ENCODE measurements at places on chromosomes 6 and 20. TPM values are rescaled to one million over a fixed set of nuclear protein-coding genes. Genes with fewer than 3 reads are reported as not detected.

The WFDC12 gene
- total RNA-seq = not detected

The SYTL3 gene
- total RNA-seq = 11.7 TPM

DNA sequence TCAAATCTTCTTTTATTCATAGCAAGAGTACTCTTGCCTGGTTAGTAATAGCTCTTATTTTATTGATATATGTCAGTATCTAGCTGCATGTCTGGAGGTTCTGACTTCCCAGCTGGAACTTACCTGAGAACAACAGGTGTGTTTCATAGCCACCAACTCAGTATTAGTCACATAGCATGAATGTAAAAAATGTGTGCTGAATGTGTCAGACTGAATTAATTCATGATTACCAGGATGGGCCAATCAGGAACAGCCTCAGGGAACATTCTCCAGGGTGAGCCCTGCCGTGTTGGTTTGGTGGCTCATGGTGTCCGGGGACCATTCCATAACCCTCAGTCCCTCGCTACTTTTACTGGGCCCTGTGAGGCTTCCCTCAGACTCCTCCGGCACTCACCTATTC is 99.7 kb downstream of the TULP4 start:
- no peak for DNase-seq

DNA sequence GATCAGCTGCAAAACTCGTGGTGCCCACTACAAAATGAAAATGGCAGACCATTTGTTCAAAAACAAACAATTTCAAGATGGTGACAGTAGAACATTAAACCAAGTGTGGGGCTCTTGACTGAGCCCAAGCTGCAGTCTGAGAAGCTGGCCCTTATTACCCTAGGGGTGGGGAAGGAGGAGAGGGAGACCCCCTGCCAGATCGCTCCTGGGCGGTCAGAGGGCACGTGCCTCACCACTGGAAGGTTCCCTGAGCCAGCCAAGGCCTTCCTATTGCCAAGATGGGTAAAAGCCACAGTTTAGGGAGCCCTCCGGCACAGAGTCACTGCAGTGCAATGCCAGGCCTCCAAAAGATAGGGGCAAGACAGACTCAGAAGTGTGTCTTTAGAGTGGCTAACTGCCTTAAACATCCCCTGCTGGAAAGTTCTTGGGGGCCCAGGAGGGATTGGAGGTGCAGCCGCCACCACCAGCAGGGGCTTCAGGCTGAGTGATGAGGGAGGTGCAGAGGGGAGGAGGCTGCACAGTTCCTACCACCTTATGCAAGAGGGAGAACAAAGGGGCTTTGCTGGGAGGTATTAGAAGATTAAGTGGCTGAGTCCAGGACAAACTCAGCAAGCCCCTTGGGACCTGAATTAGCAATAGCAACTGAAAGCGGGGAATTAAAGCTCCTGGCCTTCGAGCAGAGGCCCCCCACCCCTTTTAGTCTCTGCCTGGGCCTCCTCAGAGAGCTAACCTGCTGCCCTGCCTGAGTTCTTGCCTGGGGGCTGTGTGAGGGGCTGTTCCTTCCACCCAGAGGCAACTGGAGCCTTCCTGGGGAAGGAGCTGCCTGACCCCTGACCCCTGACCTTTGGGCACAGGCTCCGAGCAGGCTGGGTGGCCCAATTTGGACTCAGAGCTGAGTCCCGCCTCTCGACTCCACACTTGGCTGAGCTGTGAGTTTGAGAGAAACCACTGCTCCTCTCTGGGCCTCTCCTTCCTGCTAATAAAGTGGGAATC is 88.4 kb downstream of the VEGFA start:
- no peak for DNase-seq

- no peak for DNase-seq
These were observed 32.3 kb upstream of the TAGAP start for GRCh38 chr6:159077123-159077522.

DNA sequence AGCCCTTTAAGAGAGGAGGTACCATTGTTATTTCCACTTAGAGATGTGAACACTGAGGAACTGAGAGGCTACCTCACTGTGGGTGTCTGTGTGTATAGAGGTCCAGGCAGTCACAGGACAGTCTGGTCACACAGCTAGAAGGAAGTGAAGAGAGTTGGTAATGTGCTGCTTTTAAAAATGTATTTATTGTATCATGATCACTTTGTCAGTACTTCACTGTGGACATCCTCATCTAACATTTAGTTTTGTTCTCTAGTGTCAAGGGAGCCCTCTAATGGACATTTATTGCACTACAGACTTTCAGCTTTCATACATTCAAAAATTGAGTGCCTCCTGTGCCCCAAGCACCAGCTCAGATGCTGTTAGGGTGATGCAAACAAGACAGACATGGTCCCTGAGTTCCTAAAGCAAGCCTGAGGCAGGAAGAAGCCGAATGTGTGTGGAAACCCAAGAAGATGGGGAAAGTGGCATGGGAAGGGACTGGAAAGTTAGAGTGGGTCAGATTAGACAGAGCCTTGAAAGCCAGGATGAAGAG is 123.0 kb downstream of the SLC16A10 start:
- no peak for DNase-seq

Data from Right ventricle myocardium superior (tissue), 1 donor.